Panc1 (cell line): ENCODE measurements at places on chromosomes 3 and 15. TPM values are rescaled to one million over a fixed set of nuclear protein-coding genes. Genes with fewer than 3 reads are reported as not detected.

Gene MAPKBP1
- total RNA-seq: 38.4 TPM

Gene P2RY13
- total RNA-seq: not detected

Gene CATSPER2
- total RNA-seq: 3.5 TPM

DNA sequence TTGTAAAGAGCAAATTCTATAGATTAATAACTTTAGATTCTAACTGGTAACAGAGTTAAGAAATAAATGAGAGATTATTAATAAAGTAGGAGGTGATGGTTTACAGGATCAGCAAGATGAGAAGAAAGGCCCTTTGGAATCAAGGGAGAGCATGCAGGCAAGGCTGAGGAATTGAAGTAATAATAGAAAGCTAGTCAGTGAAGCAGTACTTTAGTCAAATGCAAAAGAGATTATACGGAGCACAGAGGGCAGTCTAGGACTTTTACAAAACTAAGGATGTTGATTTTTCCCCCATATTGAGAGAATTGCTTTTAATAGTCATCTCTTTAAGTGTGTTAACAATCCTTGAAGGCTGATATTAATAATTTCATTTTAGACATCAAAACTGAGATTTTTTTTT, 146.4 kb downstream of the ROBO2 start:
- no peaks in the 10 kb centered on the region for H3K36me3 ChIP-seq
- DNase-seq: no peak
- no peaks in the 10 kb centered on the region for H3K27me3 ChIP-seq
- no peak overlapping the region for H3K27ac ChIP-seq
- no peak overlapping the region for H3K4me3 ChIP-seq

DNA sequence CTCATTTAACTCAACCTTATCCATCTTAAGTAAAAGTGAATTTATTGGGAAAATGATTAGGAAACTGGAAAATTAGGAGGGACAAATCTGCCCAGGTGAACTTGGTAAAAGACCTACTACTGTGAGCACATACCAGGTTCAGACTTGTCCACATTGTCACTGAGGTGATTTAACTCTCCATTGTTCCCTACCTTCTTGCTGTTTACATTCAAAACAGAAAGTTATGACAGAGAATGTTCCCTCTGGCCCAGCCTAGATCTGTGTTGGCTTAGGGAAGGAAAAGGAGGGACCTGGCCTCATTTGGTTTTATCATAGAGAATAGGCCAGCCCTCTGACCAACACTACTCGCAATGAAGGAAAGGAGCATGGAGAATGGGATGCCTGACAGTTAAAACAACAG, 117.6 kb downstream of the SATB1 start:
- no peak overlapping the region for H3K4me3 ChIP-seq
- no peak for DNase-seq
- no peaks in the 10 kb centered on the region for H3K36me3 ChIP-seq
- H3K4me1 ChIP-seq: no peaks in the 10 kb centered on the region
- no peak overlapping the region for H3K27ac ChIP-seq
- H3K27me3 ChIP-seq: no peaks in the 10 kb centered on the region

- H3K27ac ChIP-seq: no peak overlapping the region
- no peak overlapping the region for H3K4me3 ChIP-seq
- no peaks in the 10 kb centered on the region for H3K36me3 ChIP-seq
- H3K27me3 ChIP-seq: no peaks in the 10 kb centered on the region
- H3K4me1 ChIP-seq: no peaks in the 10 kb centered on the region
These were observed 104.0 kb downstream of the NR1I2 start for GRCh38 chr3:119885746-119886530.

DNA sequence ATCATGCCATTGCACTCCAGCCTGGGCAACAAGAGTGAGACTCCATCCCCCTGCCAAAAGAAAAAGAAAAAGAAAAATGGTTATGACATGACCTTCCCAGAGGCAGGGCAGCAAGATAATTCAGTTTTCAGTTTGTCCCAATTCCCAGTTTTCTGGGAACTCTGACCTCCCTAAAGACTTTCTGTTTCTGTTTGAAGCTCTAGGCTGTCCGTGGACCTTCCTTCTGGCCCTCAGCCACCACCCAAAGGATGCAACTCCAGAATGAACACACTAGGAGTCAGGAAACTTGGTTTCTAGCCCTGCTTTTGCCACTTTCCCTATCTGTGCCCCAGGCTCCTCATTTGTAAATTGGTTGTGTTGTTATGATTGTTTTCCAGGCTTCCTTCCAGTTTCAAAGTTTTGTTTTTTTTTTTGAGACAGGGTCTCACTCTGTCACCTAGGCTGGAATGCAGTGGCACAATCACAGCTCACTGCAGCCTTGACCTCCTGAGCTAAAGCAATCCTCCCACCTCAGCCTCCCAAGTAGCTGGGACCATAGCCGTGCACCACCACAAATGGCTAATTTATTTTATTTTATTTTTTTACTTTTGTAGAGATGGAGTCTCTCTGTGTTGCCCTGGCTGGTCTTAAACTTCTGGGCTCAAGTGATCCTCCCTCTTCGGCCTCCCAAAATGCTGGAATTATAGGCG, 68.6 kb downstream of the CDC25A start:
- no peaks in the 10 kb centered on the region for H3K27me3 ChIP-seq
- no peaks in the 10 kb centered on the region for H3K4me1 ChIP-seq
- DNase-seq: no peak
- no peaks in the 10 kb centered on the region for H3K36me3 ChIP-seq
- H3K27ac ChIP-seq: no peak overlapping the region
- H3K4me3 ChIP-seq: no peak overlapping the region

- no peaks in the 10 kb centered on the region for H3K27me3 ChIP-seq
- no peak overlapping the region for H3K4me3 ChIP-seq
- no peaks in the 10 kb centered on the region for H3K36me3 ChIP-seq
- no peak overlapping the region for H3K27ac ChIP-seq
- no peak for DNase-seq
- H3K4me1 ChIP-seq: no peaks in the 10 kb centered on the region
These were observed 105.1 kb upstream of the SLCO2A1 start for GRCh38 chr3:134134698-134135415.

DNA sequence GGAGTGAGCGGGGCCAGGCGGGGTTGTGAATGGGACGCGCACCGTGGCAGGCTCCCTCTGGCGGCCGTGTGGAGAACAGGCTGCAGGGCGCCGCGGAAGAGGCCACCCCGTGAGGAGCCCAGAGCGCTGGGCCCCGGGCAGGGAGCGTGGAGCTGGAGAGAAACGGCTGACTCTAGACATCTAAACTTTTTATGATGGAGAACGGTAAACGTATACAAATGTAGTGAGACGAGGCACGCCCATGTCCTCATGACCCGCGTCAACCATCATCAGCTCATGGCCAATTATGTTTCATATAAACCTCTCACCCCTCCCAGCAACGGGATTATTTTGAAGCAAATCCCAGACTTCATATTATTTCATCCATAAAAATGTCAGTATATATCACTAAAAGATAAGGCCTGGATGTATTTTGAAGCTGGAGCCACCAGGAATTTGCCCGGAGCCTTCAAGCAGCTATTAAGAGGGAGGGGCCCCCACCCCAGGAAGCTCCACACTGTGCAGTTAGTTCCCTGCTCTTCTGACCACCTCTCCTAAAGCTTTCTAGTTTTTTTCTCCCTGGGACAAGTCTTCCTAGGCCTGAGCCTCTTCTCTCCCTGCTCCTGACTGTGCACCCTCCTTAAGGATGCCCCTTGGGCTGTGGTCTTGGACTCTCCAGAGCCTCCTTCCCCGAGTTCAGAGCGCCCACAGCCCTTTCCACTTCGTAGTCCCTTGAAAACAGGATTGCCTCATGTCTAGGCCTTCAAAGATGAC, 149.5 kb downstream of the SMAD6 start:
- peaks cover 56% of the 10 kb centered on the region for H3K4me1 ChIP-seq
- no peaks in the 10 kb centered on the region for H3K27me3 ChIP-seq
- peak overlapping the region; percentile 93 for H3K27ac ChIP-seq
